ENCODE measurements at places on chromosomes 5 and 9.

DNA sequence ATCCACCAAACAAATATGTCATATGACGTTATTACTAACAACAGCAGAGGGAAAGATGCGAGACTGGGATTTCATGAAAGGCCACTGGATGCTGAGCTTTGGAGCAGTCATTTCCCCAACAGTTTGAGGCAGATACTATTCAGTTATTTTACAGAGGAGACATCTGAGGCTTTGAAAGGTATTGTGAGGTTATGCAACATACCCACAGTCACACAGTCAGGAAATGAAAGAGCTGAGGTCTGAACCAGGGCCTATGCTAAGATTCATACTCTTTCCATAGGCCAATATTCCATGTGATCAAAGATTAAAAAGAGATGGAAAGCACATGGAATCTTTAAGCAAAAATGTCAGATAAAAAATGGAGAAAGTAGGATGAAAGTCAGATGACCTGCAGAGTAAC, 63.0 kb downstream of the LPAR1 start:
- no peak for DNase-seq

DNA sequence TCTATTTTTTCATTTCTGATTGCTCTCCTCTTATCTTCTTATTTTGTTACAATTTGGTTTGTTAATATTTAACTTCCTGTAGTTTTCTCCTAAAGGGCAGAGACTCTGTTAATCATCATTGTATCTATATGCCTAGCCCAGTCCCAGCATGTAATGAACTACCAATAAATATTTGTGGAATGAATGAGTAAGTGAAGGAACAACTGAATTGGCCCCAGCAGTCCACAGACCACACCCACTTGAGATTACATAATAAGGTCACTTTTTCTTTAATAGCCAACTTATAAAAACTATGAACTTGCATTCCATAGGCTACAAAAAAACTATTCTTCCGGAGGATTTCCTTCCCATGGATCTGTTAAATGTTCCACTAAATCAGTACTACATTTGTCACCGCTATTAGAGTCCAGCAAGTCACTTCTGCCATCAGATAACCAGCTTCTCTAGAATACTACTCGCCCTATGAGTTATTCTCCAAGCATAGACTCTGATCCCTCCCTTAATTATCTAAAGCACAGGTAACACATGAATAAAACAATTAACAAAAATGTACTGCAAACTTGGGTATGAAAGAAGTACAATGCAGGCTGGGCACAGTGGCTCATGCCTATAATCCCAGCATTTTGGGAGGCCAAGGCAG, 27.5 kb upstream of the TNPO1 start:
- no peak for DNase-seq

DNA sequence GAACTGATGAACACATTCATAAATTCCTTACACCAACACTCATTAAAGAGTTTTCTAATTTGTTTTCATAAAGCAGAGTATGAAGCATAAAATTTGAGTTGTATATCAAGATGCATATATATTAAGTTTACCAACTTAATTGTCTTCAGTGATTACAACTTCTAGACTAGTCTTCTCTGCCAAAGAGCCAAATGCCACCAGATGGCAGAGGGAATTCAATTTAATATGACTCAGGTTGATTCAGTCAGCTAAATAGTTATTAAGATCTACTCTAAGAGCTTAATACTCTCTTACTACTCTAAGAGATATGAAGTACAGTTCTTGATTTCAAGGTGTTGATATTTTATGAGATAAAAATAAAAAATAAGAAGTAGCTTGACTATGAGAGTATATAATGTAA, 53.4 kb downstream of the CDH10 start:
- no peak for DNase-seq

- DNase-seq = no peak
Observed at GRCh38 chr5:76765249-76765648, 49.3 kb downstream of the F2R start.

DNA sequence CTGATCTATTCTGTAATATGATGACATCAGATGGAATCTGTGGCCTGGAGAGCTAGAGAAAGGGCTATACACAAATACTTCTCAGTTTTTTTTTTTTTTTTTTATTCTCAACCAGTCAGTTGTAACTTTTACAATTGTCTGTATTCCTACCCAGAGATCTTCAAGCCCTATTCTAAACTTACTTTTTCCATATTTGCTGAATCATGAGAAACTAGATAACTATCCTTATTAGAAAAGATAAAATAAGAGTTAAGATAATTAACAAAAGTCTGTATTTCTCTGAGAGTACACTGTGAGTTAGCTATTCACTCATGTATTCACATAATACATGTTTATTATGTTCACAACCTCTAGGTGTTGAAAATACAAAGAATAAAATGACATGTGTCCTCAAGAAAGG, 1575.9 kb downstream of the EFNA5 start:
- DNase-seq = no peak

GRCh38 chr5:78597974-78598371, 50.6 kb downstream of the LHFPL2 start:
- no peak for DNase-seq

DNA sequence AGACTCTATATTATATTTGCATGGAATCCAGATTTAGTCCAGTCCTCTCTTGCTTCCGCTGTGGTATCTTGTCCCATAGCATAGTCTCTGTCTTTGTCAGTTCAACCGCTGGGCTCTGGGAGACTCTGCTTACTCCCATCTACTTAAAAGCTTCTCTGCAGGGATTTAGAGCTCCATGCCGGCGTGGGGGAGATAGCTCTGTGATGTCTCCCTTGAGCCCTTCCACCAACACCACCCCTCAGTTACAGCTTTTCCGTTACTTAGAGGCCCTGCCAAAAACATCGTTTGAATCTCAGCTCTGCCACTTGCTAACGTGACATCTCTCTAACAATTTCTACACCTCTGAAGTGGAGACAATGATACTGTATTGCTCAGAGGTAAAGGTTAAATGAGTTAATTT, 306.1 kb upstream of the ZNF608 start:
- DNase-seq = no peak

GRCh38 chr9:2065704-2066103, 50.6 kb downstream of the SMARCA2 start:
- no peak for DNase-seq

DNA sequence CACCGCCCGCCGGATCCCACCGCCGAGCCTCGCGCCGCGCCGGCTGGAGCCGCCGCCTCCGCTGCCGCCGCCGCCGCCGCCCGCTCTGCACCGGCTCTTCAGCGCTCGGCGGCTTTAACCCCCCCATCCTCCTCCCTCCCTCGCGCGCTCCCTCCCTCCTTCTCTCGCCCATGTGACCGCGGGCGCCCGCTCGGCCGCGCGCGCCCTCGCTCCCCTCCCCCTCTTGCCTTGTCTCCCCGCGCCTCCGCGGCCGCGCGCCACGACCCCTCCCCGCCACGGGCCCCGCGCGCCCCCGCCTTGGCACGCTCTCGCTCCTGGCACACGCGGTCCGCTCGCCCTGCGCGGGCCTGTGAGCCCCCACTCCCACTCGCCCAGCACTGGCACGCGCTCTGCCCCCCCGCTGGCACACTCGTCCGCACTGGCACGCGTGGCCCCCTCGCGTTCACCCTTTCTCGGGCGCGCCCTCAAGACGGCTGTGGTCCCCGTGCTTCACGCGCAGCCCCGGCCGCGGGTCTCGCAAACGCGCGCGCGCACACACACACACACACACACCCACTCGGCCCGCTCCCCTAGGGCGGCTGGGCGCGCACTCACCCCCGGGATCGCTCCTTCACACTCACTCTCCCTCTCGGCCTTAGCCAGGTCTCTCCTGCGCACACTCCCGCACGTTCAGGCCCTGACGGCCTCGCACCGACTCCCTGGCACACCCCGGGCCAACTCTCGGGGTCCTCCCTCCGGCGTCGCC, at the start of gene CNTFR:
Gene CNTFR, minus strand, starts transcription at position 89 of the 745 bp plus-strand sequence. CDS start 20,743 bp downstream, outside the sequence.
- DNase-seq = no peak

DNA sequence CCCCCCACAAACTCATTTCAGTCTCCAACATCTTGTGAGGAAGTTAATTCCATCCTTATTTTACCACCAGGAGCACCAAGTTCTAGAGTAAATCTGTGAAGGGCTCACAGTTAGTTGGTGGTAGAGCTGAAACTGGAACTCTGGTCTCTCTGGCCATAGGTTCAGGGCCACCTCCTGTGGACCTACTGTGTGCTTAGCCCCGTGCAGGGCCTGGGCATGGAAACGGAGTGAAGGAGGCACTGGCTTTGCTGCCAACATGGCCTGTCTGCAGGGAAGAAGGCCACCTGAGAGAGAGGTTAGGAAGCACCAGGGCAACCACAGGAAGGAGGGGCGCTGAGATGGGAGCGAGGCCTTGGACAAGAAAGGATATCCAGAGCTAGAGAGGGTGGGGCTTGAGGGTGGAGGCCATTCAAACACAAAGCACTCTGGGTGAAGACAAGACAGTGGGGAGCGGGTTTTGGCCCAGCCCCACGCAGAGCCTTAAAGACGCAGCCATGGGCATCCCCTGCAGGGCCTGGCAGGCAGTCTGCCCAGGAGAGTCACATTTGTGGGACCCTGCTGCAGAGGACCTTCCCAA, 16.0 kb upstream of the DAB2IP start:
- no peak for DNase-seq

- no peak for DNase-seq
Observed at GRCh38 chr5:154782812-154783592, 27.8 kb downstream of the LARP1 start.

DNA sequence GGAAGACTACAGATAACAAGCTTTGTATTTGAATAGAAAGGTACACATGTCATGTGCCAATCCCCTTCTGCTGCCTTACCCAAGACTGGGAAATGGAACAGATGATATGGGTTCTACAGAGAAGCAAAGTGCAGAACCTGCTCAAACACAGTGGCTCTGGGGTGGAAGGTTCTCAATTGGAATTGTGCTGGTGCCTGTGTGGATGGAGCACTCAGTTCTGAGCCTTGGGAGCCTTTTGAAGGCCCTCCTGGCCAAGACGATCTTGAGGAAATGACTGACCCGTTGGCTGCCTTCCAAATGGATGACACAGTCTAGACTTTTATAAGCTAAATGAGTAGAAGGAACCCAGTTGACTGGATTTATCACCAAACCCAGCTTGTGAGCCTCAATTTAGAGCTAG, 4.2 kb upstream of the PRSS3 start:
- no peak for DNase-seq

GRCh38 chr5:151384106-151384505, 36.7 kb upstream of the SLC36A2 start:
- DNase-seq = no peak

DNA sequence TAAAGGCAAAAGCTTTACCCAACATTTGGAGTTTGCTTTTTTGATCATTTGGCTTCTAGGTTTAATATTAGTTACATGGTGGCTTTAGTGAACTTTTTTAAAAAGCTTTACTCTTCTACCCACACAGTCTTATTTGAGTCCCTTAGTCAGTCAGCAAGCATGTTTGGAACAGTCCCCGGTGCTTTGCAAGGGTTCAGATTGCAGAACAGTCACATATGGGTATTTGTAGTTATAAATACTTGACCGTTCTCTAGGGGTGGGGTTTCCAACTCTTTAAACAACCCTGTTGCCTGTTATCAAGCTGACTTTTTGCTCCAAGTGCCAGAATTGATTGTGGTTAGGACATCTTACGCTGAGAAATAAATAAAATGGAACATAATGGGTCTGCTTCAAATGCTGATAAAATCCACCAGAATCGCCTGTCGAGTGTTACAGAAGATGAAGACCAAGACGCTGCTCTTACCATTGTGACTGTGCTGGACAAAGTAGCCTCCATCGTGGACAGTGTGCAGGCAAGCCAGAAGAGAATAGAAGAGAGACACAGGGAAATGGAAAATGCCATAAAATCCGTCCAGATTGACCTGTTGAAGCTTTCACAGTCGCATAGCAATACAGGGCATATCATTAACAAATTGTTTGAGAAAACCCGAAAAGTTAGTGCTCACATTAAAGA, at the start of gene CAVIN4:
Gene CAVIN4, plus strand, starts transcription at position 304 of the 673 bp plus-strand sequence. Its CDS starts 65 bp downstream, at position 369.
- DNase-seq = no peak

GRCh38 chr9:113635586-113635985, 172.1 kb downstream of the RGS3 start:
- DNase-seq = no peak

DNA sequence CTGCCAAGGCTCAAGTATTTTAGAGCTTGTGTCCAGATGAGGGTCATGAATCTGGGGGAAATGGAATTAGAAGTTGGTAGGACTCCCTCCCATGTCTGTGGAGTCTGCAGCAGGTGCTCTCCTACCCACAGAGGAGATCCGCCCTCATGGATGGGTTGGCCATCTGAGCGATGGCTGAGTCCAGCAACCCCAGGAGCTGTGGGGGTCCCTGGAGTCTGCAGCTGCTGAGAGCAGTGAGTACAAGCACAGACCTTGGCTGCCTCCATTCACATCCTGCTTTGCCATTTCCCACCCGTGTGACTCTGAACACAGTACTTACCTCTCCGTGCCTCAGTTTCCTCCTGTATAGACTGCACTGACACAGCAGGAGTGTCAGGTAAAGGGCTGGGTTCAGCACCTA, 25.8 kb upstream of the SYNPO start:
- no peak for DNase-seq

GRCh38 chr5:88662846-88663245, 220.1 kb downstream of the MEF2C start:
- no peak for DNase-seq

GRCh38 chr5:74767579-74767913, 497 bp downstream of the NSA2 start:
- peak; percentile 17 for DNase-seq

DNA sequence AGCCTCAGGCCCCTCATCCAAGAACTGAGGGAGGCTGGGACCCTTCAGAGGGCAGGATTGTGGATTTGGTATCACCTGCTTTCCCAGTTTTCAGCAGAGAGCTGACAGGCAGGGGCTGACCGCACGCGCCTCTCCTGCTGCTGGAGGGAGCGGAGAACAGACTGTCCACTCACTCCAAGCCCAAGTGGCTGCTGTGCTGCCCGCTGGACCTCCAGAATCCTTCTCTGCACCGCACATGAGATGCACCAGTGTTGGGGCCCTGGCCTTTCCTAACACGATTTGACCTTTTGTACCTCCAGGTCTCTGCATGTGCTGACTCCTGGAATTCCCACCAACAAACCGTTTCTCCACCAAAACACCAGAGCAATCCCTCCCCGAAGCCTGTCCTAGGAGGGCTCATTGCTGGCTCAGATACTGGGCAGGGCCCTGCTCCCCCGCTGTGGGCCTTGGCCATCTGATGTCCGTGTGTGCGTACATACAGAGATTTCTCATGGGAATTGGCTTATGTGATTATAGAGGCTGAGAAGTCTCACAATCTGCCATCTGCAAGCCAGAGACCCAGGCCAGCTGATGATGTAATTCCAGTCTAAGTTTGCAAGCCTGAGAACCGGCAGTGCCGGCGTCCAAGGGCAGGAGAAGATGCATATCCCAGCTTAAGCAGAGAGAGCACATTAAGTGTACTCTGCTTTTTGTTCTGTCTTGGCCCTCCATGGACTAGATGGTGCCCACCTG, 141.7 kb downstream of the GADD45G start:
- DNase-seq = no peak

DNA sequence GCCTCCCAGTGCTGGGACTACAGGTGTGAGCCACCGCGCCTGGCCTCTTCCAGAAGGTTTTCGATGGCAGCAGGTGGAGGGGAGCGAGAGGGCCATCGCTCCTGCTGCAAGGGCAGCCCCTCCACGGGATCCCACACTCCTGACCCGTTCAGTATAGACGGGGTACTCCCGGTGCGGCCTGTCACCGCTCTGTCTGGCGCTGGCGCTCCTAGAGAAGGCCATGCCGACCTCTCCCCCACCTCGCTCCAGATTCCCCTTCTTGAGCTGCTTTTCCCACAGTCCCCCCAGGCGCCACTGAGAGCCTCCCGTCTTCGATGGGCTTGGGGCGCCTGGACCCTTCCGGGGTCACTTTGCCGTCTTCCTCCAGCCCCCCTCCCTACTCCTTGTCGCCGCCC, 4.3 kb upstream of the SQSTM1 start:
- no peak for DNase-seq

- DNase-seq = no peak
Observed at GRCh38 chr9:109499093-109499630, 1.1 kb upstream of the PTPN3 start.

All from neuronal stem cell (in vitro differentiated cells).